Activated CD4-positive, alpha-beta T cell treated with anti-CD3 and anti-CD28 coated beads, Interleukin-2, Interleukin-4, amounts not matched to agents 100 ng/mL and 50 ng/mL, durations not matched to agents 16 hours and 8 hours (primary cell): ENCODE measurements at places on chromosomes 16 and 17.
A peak's percentile ranks its signal among the peaks of the same experiment; 100 is the strongest.

- no peak for DNase-seq
Observed at GRCh38 chr16:29763326-29763725, 14.7 kb upstream of the ZG16 start.

GRCh38 chr16:3681206-3681605, 26.7 kb downstream of the DNASE1 start:
- DNase-seq = no peak

- DNase-seq = no peak
Observed at GRCh38 chr17:78399693-78400144, 21.3 kb downstream of the PGS1 start.

DNA sequence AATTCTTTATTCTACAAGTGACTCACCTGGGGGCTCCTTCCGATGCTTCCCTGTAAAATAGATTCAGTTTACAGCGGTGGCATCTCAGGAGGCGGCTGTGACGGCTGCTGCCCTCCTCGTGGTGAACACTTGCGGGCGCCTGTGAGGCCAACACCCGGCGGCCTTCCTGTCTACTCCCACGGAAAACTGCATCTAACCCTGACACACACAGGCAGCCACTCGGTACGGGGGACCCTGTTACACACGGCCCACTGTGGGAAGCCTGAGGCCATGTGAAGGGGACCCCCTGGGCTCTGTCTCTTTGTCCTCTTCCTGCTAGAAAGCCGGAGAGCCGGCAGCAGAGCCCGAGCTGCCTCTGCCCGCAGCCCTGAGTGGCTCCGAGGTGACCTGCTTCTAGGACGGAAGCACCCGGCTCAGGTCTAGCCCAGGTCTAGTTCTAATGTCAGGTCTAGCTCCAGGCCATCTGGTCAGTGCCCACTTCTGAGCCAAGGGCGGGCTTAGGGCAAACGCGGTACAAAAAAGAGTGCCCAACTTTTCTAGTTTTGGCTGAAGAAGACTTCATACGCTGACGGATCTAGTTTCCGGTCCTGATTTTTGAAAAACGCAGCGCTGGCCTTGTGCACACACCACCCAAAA, 159.4 kb downstream of the ENGASE start:
- DNase-seq = no peak

- DNase-seq = peak; percentile 84
Observed at GRCh38 chr17:8079291-8080207, 8.0 kb downstream of the ALOX12B start.

DNA sequence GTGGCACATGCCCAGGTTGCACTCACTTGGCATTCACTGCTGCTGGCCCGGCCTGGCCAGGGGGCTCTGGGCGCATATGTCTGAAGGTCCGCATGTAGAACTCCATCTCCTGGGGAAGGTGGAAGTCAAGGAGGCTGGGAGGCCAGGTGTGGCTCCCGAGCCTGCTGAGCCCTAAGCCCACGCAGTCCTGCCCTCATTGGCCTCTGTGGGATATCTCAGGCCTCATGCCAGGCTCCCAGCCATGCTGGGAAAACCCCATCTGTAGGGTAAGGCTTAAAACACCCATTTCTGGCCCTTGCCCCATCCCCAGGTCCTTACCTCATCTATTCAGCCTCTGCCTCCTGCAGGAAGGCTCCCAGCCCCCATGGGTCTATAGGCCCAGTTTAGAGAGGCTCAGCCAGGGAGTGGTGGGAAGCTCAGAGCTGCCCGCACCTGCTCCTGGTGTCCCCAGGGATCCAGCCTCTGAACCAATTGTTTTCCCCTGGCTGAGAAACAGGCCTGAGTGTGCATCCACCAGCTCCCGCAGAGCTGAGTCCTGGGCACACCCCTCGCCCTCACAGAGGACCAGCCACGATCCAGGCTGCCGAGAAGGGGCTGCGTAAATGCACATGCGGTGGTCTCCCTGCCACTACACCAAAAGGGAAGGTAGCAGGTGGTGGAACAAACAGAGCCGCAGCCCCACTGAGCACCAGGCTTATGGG, 2.3 kb upstream of the TPPP3 start:
- DNase-seq = no peak

- DNase-seq = no peak
Observed at GRCh38 chr17:76581515-76581914, 4.1 kb downstream of the ST6GALNAC2 start.

- DNase-seq = no peak
Observed at GRCh38 chr17:49667854-49668253, 10.0 kb downstream of the SPOP start.

- no peak for DNase-seq
Observed at GRCh38 chr16:73432850-73433730, 385.2 kb upstream of the ZFHX3 start.

DNA sequence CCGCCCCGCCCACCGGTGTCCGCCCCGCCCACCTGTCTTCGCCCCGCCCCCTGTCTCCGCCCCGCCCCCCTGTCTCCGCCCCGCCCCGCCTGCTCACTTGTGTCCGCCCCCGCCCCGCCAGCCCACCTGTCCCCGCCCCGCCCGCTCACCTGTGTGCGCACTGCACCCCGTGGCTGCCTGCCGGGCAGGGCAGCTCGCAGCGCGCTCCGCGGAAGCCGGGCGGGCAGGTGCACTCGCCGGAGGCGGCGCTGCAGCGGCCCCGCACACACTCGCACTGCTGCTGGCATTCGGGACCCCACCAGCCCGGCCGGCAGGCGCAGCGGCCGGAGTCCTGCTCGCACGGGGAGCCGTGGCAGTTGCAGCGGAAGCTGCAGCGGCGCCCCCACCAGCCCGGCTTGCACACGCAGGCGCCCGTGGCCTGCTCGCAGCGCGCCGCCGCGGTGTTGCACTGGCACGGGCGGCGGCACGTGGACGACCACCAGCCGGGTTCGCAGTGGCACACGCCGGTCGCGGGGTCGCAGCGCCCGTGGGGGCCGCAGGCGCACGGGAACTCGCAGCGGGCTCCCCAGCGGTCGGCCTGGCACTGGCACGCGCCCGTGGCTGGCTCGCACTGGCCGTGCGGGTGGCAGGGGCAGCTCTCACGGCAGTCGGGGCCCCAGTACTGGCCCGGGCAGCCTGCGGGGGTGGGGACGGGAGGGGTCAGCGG, 2.1 kb downstream of the SCARF1 start:
- no peak for DNase-seq

- DNase-seq = no peak
Observed at GRCh38 chr16:3256866-3257465, 533 bp upstream of the MEFV start.

DNA sequence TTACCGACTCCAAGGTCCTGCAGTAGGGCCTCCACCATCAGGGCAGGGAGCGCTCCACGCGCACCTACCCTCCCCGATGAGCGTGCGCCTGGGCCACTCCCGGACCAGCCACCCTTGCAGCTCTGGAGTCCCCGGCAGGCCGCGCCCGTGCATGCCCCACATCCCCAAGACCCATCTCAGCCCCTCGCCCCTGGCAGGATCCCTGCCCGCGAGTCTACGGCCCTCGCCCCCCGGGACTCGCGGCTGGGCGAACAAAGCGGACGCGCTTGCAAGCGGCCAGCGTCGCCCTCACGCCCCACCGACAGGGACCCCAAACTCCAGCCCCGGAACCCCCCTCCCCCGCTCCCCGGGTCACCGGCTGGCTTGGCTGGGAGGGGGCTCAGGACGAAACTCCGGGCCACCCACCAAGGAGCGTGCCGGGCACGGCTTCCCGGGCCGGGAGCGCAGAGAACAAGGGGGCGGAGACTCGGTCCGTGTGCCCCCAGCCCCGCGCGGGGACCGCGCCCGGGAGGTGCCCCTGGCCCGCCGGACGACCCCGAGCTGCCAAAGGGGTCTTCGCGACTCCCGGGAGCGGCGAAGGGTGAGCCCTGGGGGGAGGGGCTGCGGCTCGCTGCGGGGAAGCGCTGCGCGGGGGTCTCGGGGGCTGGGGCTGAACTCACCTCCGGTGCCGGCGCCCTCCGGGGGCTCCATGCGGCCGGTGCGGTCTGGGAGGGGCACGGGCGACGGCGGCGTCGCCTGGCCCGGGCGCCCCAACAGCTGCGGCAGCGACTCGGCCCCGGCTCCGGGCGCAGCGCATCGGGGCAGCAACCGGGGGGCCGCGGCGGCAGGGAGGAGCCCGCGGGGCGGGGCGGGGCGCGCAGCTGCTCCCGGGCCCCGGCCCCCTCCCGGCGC, at the start of gene DBNDD1:
Gene DBNDD1, minus strand, starts transcription at position 805 of the 891 bp plus-strand sequence. Its CDS starts 115 bp downstream, at position 690.
- no peak for DNase-seq

DNA sequence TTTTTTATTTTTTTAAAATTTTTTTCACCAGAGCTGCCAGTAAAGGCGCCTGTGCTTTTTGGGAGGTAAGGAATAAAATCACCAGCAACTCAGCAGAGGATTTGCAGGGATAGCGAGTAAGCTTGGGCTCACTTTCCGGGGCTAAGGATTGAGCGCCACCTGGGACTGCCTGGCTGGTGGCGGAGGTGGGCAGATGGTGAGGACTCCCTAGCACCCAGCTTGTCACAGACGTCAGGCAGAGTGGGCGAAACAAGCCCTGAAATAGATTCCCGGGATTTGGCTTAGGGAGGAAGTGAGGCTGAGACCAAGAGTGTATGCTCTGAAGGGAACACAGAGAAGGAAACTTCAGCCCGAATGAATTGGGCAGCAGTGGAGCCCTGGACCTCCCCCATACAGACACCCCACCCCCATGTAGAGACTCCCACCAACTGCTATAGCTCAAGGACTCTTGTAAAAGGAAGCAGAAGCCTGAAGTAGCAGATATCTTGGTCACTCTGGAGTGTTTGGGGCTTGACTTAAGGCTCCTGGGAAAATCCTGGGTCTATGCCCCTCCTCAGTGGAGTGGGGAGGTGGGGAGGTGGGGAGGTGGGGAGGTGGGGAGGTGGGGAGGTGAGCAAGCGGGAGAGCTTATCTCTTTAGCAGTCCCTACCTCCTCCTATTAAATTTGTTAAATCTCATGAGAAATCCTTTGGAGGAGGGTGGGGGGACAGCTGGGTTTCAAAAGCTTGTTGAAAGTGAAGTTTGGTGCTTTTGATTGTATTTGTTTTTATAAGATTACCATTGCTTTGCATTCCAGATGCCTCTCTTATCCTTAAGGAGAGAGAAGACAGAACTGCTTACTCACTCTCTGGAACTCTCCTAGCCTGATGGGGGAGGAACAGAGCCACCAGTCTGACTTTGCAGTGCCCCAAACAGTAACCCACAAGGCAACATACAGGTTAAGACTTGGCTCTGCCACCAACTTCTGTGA, 8.2 kb downstream of the ARL4D start:
- no peak for DNase-seq

GRCh38 chr16:92431-93339, 14.7 kb downstream of the MPG start:
- DNase-seq = no peak

GRCh38 chr16:12188061-12188934, 211.8 kb downstream of the SNX29 start:
- DNase-seq = no peak

DNA sequence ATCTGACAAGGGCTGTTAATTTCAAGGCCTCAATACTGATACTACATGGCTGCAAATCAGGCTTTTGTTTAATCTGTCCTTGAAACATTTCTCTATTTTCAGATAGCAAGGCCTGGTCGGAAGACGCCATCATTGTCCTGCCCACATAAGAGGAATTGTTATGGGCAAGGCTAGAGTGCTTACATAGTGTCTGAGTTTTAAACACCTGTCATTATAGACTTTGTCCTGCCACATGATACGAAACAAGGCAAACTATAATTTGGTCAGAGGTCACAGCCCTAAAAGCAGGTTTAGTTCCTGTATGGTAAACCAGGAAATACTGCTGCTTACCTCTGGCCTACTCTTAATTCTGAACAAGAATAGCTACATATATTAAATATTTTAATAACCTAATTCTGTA, 104.4 kb downstream of the SSH2 start:
- DNase-seq = no peak

- DNase-seq = no peak
Observed at GRCh38 chr16:19874851-19875546, 9.6 kb downstream of the GPRC5B start.
